Activated CD4-positive, alpha-beta T cell treated with anti-CD3 and anti-CD28 coated beads for 24 hours (primary cell): ENCODE measurements at places on chromosomes 2 and 18.

DNA sequence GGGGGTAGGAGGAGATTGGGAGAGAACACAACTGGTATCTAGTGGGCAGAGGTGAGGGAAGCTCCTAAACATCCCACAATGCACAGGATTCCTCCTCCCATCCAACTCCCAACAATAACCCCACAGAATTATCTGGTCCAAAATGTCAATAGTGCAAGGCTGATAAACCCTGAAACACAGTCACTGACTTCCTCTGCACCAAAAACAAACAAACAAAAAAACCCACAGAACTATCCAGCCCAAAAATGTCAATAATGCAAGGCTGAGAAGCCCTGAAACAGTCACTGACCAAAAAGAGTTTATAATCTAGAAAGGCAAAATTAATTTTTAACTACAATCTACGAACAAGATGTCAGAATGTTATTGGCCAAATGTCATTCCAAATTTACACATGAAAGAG, 9.8 kb downstream of the TMX3 start:
- DNase-seq: no peak

DNA sequence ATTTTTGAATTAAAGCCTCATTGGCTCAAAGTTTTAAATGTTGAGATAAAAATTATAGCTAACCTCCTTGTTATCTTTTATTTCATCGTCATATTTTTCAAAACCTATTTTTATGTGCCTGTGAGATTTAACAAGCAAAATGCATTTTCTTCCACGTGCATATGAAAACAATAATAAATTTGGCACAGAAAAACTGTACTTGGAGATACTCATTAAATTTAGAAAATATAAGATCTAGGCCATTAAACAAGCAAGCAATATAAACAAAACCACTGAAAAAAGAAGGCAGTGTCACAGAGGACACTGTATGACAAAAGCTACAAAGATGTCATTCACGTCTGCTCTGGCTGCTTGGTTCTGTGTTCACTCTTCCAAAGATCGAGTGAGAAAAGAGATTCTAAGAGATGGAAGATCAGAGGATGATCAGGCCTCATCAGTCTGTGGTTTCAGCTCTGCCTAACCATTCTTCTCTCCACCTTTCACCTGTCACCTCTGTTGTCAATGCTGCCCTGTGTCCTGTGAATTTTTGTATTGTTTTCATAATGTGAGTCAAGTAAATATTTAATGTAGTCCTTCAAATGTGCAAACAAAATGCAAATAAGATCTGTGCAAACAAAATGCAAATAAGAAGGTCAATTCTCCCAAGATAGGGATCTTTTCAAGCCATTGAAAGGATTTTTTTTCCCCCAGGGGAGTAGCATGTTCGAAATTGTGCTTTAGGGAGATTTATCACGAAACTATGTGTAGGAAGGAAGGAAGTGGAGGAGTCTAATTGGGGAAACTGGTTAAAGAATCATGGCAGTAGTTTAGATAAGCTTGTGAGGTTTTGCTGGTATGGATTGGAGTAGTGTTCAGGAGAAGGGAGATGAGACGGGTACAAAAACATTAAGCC, 138.7 kb upstream of the RBMS1 start:
- no peak for DNase-seq

DNA sequence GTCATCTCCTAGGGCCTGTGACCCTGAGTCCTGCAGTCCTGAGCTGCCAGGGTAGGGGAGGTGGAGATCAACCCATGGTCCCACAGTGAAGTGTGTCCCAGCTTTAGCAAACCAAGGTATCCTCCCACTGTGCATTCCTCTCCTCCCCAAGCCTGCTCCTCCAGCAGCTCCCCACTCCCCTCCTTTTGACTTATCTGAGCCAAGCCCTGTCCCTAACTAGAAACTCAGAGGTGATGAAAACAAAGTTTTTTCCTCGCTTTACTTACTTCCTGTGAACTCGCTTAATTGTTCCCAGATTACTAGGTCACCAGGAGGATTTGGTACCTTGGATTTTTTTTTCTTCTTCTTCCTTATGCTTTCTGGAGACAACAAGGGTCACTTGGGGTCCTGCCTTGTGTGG, 80.8 kb downstream of the EHD3 start:
- no peak for DNase-seq

DNA sequence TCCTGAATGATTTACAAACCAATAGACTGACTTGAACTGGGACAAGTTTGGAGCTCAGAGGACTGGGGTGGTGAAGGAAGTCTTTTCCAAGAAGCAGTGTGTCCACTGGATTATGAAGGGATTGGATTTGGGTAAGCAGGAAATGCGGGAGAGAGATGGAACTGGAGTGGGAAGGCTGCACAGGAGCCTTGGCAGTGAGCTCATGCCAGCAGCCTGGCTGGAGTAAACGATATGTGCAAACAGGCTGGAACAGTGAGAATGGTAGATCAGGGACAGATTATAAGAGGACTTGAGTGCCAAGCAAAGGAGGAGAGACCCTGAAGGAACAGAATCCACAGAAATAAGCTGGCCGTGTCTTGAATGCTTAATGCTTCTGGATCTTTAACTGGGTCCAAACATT, 121.9 kb upstream of the GATA6 start:
- no peak for DNase-seq

DNA sequence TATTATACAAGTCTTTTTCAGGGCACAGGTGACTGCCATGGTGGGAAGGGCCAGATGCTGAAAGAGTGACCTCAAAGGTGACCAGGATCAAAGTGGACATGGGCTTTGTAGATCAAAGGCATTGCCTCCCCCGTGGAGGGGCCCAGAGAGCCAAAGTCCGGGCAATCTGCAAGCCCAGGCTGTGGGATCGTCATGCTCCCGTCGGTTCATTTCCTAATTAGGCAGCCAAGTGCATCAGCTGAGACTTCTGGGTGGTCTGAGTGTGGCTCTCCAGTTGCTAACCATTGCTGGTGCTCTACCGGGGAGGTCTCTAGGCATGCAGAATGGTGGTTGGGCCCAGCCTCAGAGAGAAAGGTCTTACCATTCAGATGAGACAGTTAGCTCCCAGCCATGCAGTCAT, 61.6 kb downstream of the TRIB2 start:
- DNase-seq: no peak

GRCh38 chr2:100484390-100484789, 14.1 kb downstream of the NMS start:
- no peak for DNase-seq

DNA sequence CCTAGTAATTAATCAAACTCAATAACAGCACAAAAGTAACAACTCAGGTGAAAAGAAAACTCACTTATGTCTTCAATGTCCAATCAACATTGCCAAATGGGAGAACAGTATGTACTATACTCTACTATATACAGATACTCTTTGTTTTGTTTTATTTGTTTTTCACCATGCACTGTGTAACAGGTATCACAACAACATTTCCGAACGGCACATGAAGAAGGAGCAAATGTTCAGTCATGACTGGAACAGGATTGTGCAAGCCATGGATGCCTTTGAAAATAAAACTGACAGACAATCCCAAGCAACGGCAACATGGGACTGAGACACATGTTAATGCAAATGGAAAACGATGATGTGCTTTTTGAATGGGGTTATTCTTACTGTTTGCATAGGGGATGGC, 334.9 kb upstream of the THUMPD2 start:
- DNase-seq: no peak

GRCh38 chr2:129548880-129549279, 430.6 kb upstream of the RAB6C start:
- DNase-seq: no peak

GRCh38 chr18:31684279-31685096, at the start of gene B4GALT6:
Gene B4GALT6, minus strand, starts transcription at chr18:31684581. Its CDS starts 155 bp downstream, at chr18:31684426.
- no peak for DNase-seq

- DNase-seq: no peak
These were observed 499 bp upstream of the LMAN1 start for GRCh38 chr18:59359576-59359952.

DNA sequence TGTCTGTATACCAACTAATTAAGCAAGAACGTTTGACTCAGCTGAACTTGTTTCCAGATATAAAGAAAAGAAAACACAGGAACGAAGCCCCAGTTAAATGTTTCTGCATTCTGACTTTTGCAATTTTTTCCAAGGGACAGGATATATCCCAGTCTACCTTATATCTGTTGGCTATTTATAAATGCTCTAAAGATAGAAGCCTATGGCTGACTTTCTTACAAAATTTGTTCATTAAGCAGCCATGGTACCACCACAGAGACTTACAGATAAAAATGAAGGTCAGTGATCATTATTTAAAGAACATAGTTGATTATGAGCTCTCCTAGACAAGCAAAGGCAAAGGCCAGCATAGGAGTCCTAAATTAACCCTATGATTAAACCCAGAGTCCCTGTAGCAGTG, 462.7 kb upstream of the SPHKAP start:
- DNase-seq: no peak

- DNase-seq: no peak
These were observed 141.5 kb downstream of the WDSUB1 start for GRCh38 chr2:159144776-159145614.

DNA sequence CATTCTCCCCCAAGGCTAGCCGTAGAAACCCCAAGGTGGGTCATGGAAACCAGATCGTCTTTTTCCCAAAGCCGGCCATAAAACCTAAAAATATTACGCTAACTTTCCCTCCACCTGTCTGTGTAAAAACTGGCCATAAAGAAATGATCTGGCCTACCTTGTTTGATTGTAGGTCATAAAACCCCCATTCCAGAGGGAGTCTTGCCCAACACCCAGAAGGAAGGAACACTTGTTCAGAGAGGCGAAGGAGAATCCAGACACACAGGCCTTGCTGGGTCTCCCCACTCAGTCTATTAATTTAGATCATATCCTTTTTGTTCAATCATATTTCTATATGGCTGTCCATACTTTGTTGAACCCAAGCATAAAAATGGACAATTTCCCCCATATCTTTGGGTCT, 344.7 kb downstream of the HRH4 start:
- no peak for DNase-seq

GRCh38 chr2:132623096-132623839, 46.7 kb downstream of the LYPD1 start:
- DNase-seq: no peak

DNA sequence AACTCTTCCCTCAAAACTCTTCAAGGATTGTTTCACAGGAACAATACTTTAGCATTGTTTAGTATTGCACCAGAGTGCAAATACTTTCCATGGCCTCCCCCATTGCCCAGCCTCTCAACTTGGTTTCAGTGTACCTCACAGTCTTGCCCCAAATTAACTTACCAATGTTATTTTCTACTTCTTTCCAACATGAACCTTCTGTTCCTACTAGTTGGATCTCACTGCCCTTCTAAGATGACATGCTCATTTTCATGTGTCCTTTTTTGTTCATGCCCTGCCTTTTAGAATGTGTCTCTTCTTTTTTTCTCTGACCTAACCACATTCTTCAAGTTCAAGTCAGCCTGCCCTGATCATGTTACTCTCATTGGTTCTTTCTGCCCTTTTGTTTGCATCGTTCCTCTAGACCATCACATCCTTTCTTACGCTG, 4.1 kb downstream of the SPATS2L start:
- no peak for DNase-seq

GRCh38 chr18:28766721-28767120, 589.8 kb upstream of the CDH2 start:
- DNase-seq: no peak

DNA sequence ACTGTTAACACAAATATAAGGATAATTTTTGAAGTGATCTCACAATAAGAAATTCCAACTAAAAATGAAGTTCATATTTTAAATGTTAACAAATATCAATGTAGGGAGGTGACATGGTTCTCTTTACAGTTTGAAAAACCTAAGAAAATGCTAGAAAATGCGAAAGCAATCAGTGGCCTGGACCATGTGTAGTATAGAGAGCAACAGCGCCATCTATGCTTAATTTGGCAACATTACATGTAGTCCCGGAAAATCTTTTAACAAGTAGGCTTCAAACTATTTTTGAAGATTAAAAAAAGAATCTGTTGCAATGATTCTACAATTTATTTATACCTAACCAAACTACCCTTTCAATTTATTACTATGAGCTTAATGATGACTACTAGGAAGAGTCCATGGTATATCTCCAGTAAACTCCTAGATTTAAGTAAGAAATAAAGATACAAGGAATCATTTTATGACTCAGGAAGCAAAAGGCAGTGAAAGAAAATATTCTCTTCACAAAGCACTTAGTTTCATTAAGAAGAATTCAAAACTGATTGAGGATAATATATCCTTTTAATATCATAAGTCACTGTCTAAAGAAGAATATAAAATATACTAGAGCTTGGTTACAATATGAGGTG, 33.3 kb downstream of the NDUFA10 start:
- DNase-seq: no peak

GRCh38 chr2:200713704-200714064, 98.0 kb upstream of the BZW1 start:
- peak; percentile 4 for DNase-seq

GRCh38 chr18:67425672-67426071, 90.8 kb downstream of the DSEL start:
- no peak for DNase-seq

- DNase-seq: no peak
These were observed 35.5 kb upstream of the SPTBN1 start for GRCh38 chr2:54420524-54421172.

- DNase-seq: no peak
These were observed 2.8 kb upstream of the SGO2 start for GRCh38 chr2:200523158-200523557.

- DNase-seq: no peak
These were observed 952.9 kb downstream of the TRIB2 start for GRCh38 chr2:13669607-13670006.

GRCh38 chr2:79437433-79438267, 75.2 kb upstream of the CTNNA2 start:
- DNase-seq: no peak

GRCh38 chr2:150639383-150639782, 151.9 kb upstream of the RND3 start:
- DNase-seq: no peak

GRCh38 chr18:75210274-75211001, at the start of gene TSHZ1:
Gene TSHZ1, plus strand, starts transcription at chr18:75210797. Its CDS starts 1,080 bp downstream, at chr18:75211877.
- DNase-seq: no peak

DNA sequence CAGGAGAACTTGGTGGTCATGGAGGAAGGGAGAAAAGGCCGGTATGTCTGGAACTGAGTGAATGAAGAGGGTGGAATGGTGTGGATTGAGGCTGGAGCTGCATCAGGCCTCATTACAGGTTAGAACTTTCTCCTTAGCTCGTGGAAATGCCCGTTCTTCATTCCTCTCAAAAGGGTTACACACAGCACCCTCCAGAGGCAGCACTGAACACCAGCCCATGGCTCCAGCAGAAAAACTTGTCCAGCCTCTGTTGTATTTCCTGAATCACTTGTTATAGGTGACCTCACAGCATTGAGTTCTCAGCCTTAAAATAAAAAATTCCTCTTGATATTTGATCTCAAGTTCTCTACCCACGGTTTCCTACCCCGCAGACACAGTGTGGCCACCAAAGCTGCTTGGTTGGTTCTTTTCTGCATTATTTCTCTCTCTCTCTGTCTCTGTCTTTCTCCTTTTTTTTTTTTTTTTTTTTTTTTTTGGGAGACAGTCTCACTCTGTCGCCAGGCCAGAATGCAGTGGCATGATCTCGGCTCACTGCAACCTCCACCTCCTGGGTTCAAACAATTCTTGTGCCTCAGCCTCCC, 89.6 kb downstream of the ITGB1BP1 start:
- DNase-seq: no peak
